ENCODE measurements at places on chromosomes 13 and 19.
A peak's percentile ranks its signal among the peaks of the same experiment; 100 is the strongest.

DNA sequence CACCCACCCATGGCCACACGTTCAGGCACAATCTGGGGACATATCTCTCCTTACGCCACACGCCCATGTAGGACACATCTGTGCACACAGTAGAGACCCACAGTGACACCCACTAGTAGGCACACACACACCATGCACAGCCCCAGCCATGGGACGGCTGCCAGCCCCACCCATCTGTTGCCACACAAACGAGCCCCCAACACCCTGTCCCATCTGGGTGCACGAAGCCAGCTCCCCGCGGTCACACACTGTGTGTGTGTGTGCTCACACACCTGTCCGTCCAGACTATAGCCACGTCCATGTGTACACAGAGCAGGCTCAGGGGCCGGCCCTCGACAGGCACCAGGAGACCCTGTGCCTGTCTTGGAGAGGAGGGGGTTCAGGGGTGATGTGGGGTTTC lies 10.6 kb downstream of the ERFL start:
- DNase-seq: no peak

- peak; percentile 90 for DNase-seq
Measured at GRCh38 chr19:41263042-41263849, 926 bp upstream of the HNRNPUL1 start.

DNA sequence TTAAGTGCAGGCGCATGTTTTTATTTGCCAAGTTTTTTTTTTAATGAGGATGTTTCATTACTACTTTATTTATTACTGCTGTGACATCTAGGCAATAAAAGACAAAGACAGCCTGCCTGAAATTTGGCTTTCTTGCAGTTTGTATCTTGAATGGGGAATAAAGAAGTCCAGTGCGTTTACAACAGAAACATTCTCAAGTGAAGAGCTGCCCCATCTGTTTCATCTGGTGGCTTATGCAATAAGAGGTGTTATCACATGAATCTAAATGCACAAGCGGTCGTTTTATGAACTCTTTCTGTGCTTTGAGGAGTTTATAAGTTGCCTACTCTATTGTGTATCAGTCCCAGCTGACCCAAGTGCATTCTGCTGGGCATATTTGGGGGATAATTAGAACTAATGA lies 12.6 kb upstream of the MAB21L1 start:
- DNase-seq: no peak

DNA sequence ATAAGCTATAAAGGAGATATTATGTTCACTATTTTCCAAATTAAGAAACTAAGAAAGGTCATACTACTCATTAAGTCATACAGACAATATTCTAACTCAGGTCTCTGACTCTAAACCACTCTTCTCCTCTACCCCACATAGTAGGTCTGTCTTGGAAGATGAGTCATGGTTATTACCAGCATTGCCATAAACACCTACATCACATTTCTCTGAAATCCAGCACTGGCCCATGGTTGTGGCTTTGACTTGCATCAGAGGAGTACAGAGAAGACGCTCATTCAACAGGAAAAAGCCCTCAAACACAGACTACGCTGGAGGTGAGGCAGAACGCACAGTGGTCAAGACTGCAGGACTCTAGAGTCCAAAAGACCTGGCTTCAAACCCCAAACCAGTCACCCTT lies 476.8 kb downstream of the COG6 start:
- DNase-seq: peak; percentile 43

DNA sequence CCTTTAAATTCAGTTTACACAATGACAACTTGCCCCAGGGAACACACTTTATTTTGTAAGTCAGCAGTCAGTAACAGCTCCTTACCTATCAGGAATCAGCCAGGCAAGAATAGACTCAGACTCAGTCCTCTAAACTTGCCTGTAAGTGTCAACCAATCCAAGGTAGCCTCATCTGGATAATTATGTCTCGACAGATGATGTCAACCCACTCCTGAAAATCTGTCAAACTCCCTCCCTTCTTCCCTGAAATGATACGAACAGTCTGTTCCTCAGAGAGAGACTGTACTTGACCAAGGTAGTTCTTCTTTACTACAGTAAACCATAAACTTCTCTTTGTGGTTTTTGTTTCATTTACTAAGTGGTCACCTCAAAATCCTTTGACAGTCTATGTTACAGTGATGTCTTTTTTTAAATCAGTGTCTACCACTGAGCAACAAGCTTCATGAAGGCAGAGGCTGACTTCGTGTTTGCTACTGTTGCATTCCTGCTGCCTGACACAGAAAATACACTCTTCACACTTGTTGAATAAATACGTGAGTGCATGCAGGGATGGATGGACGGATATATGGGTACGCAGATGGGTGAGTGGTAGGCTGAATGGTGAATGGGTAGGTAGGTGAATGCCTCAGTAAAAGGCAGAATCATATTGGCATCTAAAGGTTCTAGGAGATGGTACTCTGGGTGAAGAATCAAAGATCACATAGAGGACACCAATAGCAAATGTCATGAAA lies 17.5 kb upstream of the FREM2 start:
- DNase-seq: no peak

DNA sequence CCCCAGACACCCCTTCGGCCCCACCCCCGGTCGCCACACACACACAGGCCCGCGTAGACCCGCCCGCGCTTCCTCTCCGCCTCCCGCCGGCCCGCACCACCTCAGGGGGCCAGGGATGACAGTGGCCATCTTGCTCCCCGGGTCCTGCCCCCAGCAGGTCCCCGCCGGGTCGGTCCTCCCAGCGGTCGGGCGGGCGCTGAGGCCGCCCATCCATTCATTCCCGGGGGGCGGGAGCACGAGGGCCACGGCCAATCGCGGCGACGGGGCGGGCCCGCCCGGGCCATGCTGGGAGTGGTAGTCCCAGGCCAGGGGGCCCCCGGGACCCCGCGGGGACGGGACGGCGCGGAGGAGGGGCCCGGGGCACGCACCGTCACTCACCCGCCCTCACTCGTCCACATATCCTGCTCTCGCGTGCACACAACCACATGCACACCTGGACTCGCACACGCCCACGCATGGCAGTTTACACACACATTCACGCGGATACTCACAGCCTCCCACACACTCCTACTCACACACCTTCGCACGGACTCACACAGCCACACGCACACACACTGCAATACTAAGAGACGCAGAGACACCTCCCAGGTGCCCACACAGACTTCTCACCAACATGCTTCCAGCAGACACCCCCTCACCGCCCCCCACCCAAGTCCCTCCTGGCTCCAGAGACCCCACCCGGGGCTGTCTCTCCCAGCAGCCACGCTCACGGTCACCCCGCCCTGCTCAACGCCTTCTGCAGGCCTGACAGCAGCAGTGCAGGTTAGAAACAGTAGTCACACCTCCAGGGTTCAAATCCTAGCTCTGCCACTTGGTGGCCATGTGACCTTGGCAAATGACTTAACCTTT lies at the start of gene DPF1:
Gene DPF1 (minus strand): TSS at position 209 of the 849 bp plus-strand sequence. CDS start 80 bp downstream, at position 129.
- DNase-seq: peak; percentile 67

GRCh38 chr13:27054760-27055159 lies 116.9 kb downstream of the USP12 start:
- DNase-seq: no peak

DNA sequence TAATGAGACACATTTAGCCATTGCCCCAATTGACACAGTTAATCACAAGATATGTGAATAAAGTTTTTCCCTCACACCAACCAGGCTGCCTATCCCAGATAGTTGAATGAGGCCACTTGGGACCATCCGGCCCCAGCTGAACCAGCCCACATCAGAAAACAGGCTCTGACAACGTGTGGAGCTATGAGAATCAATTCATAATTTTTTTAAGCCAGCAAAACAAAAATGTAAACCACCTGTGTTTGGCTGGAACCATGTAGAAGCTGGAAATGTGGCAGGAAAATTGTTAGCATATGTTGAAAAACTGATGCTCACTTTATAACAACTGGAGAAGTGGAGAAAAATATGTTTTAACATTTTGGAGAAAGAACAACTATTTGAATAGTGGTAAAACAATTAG lies 1161.3 kb downstream of the SLITRK1 start:
- DNase-seq: no peak

All from T-helper 2 cell treated with Interferon-gamma antibody and Interleukin-4, amounts not matched to agents 5 μg/mL and 100 μg/mL, for 36 hours (primary cell).